ENCODE measurements at places on chromosomes 6 and 20.

- no peak for DNase-seq
Measured at GRCh38 chr20:6863355-6863754, 95.9 kb downstream of the BMP2 start.

DNA sequence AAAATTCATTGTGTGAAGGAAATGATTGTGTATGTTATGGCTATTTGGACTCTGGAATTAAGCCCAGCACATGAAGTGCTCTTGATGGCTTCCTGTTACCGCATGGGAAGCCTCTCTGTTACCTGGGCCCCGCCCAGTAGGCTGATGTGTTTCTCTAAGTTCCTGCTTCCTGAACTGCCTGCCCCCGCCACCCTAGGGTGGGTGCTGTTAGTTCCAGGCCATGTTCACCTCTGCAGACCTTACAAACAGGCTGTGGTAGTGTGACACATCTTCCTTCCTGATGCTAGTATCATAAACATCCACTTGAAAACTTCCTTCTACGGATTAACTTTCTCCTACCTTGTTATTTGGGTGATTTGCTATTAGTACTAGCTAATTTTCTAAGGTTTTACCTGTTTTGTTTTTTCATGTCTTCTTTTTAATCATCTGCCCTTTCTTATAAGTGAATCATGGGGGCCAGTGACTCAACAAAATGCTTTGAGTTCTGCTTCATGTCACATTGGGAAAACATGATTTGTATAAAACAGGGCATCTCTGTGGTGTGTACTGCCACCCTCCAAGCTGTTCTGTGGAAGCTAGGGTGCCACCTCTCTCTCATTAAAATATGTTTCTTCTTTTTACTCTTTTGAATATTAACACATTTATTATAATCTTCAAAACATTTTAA, 40.6 kb downstream of the SH3BGRL2 start:
- DNase-seq: peak; percentile 40

DNA sequence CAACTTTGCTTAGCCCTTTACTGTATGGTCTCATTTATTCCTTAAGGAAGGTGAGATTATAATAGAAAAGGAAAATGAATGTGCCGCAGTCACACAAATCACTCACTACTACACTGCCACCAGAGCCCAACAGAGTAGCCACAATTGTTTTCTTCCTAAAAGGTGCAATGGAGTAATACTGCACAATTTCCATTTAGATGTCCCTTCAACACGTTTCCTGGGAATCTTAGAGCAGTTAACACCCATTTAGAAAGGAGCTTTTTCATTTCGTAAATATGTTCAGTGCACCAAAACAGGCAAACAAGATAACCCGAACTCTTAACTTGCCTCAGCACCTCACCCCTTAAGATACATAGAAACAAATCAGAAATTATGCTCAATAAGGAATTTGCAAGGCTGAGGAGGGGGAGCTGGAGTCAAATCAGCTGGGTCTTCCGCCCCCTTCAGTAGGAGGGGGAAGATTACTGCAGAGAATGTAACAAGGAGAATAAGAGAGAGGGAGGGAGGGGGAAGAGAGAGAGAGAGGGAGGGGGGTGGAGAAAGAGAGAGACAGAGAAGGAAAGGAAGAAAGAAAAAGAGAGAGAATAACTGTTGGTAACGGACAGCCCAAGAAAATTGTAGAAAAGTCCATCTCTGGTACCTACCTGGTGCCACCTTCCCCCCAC, 155.5 kb downstream of the BCAS1 start:
- no peak for DNase-seq

DNA sequence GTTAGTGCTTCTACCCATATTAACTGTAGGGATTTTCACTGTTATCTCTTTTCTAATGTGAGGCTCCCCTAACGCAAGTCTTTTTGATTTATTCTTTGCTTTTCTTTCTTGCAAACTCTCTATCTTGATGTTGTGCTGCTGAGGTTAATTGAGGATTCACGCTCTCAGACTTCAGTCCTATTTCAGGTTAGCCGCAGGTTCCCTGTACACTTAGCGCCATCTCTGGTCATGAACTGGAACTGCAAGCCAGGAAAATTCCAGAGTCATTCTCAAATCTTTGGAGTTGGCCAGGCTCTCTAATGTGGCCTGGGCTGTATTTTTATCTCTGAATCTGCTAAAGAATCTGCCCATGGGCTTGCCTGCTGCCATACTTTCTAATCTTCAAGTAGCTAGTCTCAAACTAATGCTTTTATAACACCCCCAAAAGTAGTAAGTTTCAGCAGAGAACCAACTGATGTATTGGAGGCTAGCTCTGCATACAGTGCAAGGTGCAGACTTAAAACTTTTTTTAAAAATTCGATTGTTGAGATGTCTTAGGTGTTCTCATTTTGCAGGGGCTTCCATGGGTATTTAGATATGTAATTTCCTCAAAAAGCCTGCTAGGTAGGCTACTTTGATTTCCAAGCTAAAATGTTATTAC, 91.1 kb upstream of the OPRM1 start:
- peak; percentile 24 for DNase-seq

GRCh38 chr6:137095093-137095492, 50.3 kb upstream of the IL20RA start:
- no peak for DNase-seq

DNA sequence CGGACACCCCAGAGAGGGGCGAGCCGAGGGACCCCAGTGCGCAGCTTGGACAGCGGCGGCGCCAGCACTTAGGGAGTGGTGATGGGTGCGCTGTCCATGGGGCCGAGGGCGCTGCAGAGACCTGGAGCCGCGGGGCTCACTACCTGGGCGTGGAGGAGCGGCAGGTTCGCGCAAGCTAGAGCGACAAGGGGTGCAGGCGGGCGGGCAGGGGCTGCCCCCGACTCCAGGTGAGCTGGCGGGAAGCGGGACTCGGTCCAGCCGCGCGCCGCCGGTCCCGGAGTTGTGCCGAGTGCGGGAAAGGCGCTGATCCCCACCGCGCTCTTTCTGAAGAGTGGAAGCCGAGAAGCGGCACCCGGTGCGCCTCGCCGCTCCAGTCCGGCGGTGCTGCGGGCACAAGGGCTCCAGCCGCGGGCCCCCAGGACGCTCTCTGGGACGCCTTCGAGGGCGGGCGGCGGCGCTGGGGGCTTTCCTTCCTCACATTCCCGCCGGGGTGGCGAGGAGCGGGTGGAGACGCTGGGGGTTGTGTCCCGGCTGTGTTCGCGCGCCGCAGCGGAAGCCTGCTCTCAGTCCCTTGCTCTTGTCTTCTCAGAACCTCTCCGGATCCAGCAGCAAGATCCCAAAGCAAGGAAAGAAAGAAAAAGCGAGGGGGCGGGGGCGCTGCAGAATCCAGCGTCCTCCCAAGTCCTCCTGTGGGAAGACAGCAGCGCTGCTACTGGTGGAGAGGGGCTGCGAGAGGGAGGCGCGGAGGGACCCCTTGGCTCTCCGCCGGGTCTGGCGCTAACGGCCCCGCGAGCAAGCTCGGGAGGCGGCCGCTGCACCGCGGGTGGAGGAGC, at the start of gene B3GAT2:
Gene B3GAT2 (minus strand): TSS at position 610 of the 833 bp plus-strand sequence. CDS start 631 bp downstream, outside the sequence.
- DNase-seq: no peak

- peak; percentile 98 for DNase-seq
Measured at GRCh38 chr6:158869826-158870648, 50.9 kb upstream of the EZR start.

GRCh38 chr20:25229486-25230165, 18.3 kb upstream of the PYGB start:
- no peak for DNase-seq

DNA sequence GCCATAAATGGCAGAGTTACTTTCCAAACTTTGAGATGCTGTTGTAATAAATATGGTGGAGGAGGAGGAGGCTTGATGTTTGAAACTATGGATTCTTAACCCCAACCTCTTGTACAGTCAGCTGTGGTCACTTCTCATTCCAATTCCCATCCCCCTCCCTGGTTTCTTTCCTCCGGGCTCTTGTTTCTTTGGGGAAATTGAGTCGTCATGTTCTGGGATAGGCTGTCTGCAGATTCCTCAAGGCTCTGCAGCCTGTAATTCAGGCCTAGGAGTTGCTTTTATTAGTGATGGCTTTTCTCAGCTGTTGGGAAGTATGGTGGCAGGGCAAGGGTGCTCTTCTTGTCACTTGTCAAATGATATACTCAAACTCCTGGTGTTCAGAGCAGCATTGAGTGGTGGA, 2.6 kb downstream of the PTK7 start:
- no peak for DNase-seq

- no peak for DNase-seq
Measured at GRCh38 chr20:62875419-62876361, 14.1 kb upstream of the TCFL5 start.
